NCI-H1930 (cell line): ENCODE measurements at places on chromosomes 2 and 18.

GRCh38 chr18:39685303-39685902, 2119.8 kb upstream of the CELF4 start:
- DNase-seq, result no peak

DNA sequence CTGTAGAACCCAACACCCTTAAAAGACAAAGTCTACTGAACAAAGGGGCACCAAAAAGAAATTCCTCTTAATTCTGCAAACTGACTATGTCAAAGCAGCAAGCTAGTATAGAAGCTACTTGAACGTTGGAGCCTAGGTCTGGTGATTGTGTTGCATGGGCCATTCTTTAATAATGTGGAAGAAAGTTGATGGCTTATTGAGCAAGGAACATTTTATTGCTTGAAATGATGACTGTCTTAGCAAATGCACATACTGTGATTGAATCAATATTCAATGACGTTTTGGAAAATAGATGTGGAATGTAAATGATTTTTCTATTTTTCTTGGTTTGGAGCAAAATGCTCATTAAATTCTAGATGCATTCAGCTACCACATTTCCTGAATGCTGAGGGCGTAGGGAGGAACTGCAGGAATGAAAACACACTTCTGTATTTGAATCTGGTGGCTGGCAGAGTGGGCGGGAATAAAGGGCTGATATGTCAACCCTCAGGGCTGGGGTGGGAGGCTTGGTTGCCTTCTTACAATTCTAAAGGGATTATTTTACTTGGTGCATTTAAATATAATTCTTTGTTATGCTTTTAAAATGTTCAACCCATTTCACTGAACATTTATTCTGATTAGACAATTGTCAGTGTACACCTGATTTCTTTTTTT, 26.5 kb downstream of the MYO3B start:
- DNase-seq, result no peak

DNA sequence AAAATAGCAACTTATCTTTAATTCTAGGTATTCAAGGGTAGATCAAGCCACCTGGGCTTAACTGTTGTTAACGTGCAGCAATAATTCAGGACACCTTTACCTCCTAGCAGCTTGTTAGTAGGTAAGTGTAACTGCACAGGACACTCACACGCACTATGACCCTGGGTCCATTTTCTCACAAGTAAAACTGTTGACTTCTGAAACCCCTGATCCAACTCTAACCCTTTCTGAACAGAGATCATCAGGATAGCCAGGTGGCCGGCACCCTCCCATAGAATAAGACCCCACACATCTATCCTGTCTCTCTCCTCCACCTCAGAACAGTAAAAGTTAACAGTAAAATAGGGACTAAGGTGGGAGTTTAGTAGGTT, 610 bp downstream of the SPC25 start:
- no peak for DNase-seq

DNA sequence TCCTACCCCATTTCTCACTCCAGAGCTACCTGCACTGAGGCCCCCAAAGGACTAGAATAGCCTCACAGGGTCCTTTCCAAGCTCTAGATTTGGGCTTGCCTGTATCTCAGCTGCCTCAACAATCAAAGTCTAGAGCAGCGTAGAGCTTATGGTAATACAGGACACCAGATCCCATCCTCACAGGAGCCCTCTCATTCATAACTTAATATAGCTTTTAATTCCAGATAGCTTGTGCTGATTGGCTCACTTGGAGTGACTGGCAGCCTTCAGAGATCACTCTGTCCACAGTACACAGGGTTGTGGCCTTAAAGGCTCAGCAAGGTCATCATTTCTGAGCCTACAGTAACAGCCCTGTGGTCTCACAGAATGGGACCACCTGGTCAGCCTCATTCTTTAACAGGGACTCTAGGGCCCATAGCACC, 51.4 kb downstream of the ZFP36L2 start:
- no peak for DNase-seq

DNA sequence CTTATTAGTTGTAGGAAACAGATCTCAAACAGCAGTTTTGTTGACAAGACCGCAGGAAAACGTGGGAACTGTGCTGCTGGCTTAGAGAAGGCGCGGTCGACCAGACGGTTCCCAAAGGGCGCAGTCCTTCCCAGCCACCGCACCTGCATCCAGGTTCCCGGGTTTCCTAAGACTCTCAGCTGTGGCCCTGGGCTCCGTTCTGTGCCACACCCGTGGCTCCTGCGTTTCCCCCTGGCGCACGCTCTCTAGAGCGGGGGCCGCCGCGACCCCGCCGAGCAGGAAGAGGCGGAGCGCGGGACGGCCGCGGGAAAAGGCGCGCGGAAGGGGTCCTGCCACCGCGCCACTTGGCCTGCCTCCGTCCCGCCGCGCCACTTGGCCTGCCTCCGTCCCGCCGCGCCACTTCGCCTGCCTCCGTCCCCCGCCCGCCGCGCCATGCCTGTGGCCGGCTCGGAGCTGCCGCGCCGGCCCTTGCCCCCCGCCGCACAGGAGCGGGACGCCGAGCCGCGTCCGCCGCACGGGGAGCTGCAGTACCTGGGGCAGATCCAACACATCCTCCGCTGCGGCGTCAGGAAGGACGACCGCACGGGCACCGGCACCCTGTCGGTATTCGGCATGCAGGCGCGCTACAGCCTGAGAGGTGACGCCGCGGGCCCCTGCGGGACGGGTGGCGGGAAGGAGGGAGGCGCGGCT, at the start of gene TYMS:
TYMS (plus strand) TSS at position 343 of the 690 bp plus-strand sequence; CDS start at position 433, 90 bp downstream.
- peak; percentile 50 for DNase-seq

- no peak for DNase-seq
Observed at GRCh38 chr2:177380181-177380580, 12.4 kb upstream of the AGPS start.

GRCh38 chr2:45946023-45946422, 294.5 kb downstream of the PRKCE start:
- DNase-seq, result no peak

- DNase-seq, result no peak
Observed at GRCh38 chr2:122112216-122113005, 357.0 kb downstream of the TSN start.

- DNase-seq, result no peak
Observed at GRCh38 chr18:40313030-40313642, 1641.9 kb upstream of the PIK3C3 start.

DNA sequence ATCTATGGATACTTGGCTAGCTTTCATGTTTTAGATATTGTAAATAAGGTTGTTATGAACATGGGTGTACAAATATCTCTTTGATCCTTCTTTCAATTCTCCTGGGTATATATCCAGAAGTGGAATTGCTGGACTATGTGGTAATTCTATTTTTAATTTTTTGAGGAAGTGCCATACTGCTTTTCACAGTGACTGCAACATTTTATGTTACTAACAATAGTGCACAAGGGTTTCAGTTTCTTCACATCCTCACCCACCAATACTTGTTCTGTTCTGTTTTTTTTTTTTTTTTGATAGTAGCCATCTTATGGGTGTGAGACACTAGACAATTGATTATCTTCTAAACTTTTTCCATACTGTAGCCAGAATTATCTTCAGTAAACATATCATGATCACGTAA, 17.3 kb upstream of the NEUROD1 start:
- DNase-seq, result no peak

GRCh38 chr2:39593439-39594393, 72.0 kb upstream of the TMEM178A start:
- DNase-seq, result peak; percentile 0

GRCh38 chr2:168552450-168552856, 96.4 kb downstream of the CERS6 start:
- peak; percentile 50 for DNase-seq

- DNase-seq, result no peak
Observed at GRCh38 chr2:108413711-108414095, 35.3 kb upstream of the GCC2 start.

DNA sequence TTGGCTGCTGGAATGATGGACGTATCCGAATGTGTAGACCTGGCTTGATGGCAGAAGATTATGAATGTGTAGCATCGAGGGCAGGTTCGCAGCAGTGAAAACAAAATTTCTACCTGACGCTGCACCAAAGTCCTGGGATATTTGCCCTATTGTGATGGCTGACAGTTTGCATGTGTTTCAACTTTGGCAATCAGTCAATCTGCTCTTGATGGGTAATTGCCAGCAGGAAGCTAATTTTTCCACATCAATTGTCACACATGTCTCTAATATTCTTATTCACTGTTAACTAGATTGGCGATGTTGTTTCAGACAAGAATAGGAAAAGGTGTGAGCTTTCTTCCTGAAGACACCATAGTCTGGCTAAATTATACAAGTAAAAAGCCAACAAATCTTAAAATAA, 821.3 kb downstream of the LRRTM4 start:
- DNase-seq, result no peak

- DNase-seq, result no peak
Observed at GRCh38 chr2:109133746-109134145, 4.7 kb downstream of the SH3RF3 start.

GRCh38 chr2:64565949-64566710, 42.0 kb downstream of the AFTPH start:
- DNase-seq, result peak; percentile 39

DNA sequence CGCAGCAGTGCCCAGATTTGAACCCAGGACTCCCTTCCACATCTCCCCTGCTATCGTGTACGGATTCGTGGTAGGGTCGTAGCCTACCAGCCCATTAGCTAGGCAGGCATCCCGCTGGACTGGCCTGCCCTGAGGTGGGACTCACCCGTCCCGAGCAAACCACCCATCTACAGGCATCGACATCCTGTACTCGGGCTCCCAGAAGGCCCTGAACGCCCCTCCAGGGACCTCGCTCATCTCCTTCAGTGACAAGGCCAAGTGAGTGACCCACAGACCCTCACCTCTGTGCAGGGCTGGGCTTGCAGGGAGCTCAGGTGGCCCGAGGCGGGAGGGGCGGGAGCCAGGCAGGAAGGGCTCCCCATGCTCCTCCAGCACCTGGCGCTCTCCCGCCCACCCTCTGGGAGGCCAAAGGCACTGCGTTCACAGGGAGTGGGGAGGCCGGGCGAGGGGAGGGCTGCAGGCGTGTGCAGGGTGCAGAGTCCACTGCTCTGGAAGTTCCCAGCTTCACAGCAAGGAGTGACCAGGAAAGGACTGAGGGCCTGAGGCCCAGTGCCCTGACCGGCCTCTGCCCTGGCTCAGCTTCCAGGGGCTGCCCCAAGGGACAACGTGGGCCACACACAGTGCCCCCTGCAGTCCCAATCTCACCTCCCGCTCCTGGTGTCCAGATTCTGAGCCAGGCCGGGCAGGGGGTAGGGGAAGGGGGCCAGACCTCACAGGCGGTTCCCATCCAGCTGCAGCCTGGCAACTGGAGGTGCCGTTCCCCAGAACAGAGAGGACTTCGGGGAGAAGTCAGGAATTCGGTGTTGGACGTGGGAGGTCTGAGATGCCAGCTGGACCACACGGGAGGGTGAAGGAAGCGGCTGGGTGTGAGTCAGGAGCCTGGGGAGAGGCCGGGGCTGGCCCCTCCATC, 5.4 kb downstream of the AGXT start:
- no peak for DNase-seq

DNA sequence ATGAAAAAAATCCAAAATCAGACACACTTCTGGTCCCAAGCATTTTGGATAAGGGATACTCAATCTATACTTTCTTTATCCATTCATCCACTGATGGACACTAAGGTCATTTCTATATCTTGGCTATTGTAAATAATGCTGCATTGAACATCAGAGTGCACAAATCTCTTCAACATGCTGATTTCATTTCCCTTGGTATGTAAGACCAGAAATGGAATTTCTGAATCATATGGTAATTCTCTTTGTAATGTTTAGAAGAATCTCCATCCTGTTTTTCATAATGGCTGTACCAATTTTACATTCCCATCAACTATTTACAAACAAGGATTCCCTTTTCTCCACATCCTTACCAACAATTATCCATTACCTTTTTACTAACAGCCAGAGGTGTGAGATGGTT, 33.7 kb upstream of the MCM6 start:
- DNase-seq, result no peak

- DNase-seq, result no peak
Observed at GRCh38 chr18:24876266-24876665, 415.8 kb downstream of the HRH4 start.

DNA sequence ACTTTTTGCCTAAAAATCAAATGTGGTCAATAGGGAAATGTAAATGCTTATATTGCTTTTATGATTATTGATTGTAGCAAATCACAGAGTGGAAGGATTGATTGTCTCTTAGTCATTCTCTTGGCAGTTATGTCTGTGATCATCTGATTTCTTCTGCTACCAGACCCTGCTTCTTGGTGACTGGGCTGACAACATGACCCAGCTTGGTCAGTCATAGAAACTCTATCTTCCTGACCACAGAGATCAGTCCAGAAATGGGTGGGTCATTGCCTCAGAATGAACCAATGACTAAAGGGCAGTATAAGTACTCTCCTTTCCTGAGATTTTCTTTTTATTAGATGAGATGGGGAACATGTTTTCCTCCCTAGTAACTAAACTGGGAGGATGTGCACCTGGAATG, 87.6 kb downstream of the MAIP1 start:
- no peak for DNase-seq

- no peak for DNase-seq
Observed at GRCh38 chr18:9790261-9790660, 82.2 kb downstream of the RAB31 start.

- DNase-seq, result no peak
Observed at GRCh38 chr2:86199834-86200177, 549 bp downstream of the MRPL35 start.

DNA sequence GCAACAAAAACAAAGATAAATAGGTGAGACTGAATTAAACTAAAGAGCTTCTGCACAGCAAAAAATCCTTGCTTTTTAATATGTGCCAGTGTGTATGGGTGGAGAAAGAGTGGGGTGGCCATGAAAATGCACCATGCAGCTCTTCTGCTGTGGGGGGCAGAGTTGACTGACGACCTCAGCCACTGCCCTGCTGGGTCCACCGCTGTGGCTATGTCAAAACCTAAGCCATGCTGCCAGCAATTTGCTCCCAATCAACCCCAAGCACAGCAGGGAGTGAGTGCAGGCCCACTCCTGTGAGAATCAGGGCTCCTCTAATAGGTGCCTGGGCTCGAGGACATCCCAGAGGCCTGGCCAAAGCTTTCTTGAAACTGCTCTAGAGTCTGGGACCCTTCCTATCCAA, 235.6 kb upstream of the RBBP8 start:
- no peak for DNase-seq

DNA sequence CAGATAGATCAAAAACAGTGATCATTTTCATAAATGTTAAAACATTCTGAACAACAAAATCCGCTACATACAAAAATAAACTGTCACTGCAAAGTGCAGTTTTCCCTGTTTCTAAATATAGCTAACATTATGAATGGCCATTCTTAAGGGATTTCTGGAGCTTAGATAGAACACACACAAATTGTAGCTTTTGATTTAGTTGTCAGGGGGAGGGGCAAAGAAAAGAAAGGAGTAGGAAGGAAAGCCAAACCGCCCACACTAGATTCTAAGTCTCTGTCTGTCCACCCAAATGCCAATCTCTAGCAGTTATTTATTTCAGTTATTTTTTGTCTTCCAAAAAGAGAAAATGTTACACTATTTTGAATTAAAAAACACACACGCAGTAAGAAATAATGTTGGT, 182.4 kb downstream of the CDH2 start:
- no peak for DNase-seq

GRCh38 chr2:236657801-236658200, 88.2 kb downstream of the ACKR3 start:
- no peak for DNase-seq

- DNase-seq, result no peak
Observed at GRCh38 chr2:99469394-99469793, 20.4 kb downstream of the REV1 start.
